Stimulated activated CD4-positive, alpha-beta T cell treated with anti-CD3 and anti-CD28 coated beads, Interleukin-15, amount 100 ng/mL, for 1 hour (primary cell): ENCODE measurements at places on chromosomes 1 and 21.

DNA sequence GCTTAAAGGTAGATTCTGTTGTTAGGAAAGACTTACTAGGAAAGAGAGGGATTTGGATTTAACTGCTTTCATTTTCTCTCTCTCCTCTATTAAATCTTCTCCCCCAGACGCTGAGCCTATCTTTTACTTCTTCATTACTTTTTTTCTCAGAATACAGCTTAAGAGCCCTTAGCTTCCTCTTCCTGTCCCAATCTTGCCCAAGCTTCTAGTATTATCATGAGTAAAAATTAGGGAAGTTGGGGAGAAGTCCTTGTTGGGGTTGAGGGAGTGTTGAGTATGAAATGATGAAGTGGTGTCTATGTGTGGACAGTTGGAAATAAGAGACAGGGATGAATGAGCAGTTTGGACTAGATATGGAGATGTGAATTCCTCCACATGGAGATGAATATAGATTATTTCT is 35.0 kb downstream of the ACP6 start:
- DNase-seq: no peak

DNA sequence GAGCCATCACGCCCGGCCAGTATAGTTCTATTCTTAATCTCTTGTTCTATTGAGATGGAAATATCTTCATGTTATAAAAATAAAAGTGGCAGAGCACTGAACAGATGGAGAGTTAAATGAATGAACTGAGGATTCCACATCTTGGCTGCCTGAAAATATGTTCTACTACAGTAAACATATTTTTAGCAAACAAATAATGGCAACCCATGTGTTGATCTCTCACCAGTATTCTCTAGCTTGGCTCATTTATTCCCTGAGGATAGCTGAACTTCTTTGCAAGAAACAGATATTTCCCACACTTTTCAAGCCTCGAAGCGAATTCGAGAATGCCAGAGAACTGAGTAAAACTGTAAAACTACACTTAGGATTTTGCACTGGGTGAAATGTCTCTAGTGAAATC is 58.9 kb downstream of the DIRAS3 start:
- no peak for DNase-seq

GRCh38 chr1:37602750-37603694 is 7.3 kb upstream of the GNL2 start:
- no peak for DNase-seq

DNA sequence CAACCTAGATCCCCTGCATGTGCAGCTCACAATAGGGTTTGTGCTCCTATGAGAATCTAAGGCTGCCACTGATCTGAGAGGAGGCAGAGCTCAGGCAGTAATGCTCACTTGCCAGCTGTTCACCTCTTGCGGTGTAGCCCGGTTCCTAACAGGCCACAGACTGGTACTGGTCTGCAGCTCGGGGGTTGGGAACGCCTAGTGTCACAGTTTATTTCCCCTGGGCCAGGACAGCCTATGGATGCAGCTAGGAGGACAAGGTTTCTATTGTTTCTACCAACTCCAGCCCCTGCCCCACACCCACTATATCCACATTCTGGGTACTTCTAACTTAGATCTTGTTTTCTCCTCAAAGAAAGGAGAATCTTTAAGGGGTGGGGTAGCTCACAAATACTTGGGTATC is 58.7 kb upstream of the PRRC2C start:
- DNase-seq: no peak

DNA sequence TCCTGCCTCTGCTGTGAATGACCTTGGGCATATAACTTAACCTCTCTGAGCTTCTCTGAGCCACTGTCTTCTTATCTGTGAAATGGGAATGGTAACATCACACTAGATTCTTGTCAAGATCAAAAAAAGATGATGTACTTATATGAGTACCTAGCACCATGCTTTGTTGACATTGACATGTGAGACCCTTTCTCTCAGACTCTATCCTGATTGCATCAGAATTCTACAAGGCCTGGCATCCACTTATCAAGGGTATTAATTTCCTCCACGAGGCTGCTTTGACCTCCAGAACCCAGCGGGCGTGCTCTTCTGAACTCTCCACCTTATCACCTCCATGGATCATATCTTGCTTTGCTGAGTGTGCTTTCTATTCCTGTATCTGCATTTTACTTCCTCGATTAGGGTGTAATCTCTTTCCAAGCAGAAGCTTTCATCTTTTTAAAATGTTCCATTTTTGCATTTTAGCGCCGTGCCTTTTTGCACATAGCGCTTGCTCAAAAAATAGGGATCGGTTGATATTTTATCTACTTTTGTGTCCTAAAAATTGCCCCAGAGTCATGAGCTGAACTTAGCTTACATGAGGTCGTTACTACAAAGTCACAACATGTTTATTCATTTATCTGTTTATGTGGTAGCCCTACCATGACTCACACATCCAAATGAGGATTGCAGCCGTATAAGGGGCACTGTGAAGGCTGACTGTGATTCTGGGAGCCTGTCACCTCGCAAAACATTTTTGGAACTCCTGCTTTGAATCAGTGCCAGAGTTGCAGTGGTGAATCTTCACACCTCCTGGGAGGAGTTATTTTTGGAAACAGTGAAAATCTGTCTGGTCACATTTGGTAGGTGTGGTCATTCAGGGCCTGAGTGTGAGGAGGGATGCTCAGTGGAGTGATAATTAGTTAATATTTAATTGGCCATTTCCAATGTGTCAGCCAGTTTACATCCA is 63.2 kb downstream of the IER5 start:
- no peak for DNase-seq

DNA sequence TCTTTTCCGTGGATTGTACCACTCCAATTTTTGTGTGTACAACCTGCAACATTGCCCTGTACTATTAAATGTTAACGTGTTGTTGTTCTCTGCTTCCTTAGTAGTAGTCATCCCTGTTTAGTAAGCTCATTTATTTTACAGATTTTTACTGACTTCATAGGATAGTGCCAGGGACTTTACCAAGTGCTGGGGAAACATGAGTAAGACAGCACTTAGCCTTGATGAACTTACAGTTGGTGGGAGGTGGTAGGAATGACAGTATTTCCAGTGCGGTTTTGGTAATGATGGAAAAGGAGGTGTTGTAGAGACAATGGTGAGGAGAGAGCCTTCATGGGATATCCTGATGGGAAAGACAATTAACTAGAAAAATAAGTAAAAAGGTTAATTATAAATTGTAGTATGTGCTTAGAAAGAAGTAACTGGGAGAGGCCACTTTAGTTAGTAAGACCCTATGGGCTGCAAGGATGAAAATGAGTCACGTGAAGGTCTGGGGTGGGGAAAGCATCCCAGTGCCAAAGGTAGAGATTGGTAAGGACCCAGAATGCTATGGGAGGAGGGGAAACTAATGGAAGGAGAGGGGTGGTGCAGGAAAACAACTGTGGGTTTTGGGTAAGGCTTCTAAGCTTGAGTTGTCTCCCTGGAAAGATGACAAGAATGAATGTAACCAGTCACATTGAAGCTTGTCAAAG is 1.7 kb downstream of the RLF start:
- DNase-seq: no peak

GRCh38 chr1:97824624-97825023 is 96.2 kb downstream of the DPYD start:
- no peak for DNase-seq

DNA sequence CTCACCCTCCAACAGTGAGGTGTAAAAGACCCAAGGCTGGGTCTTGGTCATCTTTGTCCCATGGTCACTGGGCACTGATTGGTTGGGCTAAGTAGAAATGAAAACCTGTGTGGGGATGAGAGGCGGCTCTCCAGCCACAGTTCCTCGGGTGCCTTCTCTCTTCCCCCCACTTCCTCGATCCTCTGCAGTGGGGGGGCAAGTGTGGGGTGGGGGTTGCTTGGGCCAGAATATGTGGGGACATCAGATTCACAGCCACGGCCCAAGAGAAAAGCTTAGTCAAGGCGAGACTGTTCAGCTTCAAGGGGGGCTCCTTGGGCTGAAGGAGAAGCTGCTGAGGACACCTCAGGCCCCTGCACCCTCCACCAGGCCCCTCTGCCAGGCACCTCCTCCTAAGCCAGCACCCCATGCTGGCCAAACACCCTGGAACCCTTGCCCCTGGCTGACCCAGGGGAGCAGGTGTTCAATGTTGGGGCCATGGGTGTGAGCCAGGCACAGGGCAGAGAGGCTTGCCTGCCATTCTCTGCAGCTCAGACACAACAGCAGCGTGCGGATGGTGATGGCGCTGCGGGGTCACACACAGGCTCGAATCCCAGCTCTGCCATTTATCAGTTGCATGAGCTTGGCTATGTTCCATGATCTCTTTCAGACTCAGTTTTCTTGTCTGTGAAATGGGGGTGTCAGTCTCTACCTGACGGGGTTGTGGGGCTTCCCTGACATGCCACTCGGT is 21.0 kb upstream of the TNFRSF1B start:
- DNase-seq: no peak
